ENCODE measurements at places on chromosomes 1 and 21.

GRCh38 chr1:19348441-19349198, 36.5 kb downstream of the SLC66A1 start:
- H3K27me3 ChIP-seq: no peaks in the 10 kb centered on the region
- 0 out of 2 replicates have a peak, but pooled peaks cover 3% of the 10 kb centered on the region for H3K36me3 ChIP-seq
- DNase-seq: no peak
- H3K4me1 ChIP-seq: peaks cover 8% of the 10 kb centered on the region

- no peak for DNase-seq
- peaks cover 14% of the 10 kb centered on the region for H3K4me1 ChIP-seq
- H3K27ac ChIP-seq: no peak overlapping the region
- no peaks in the 10 kb centered on the region for H3K36me3 ChIP-seq
- peaks cover 2% of the 10 kb centered on the region for H3K27me3 ChIP-seq
Measured at GRCh38 chr1:154862907-154863306, 7.2 kb downstream of the KCNN3 start.

- no peaks in the 10 kb centered on the region for H3K36me3 ChIP-seq
- DNase-seq: no peak
- no peaks in the 10 kb centered on the region for H3K27me3 ChIP-seq
Measured at GRCh38 chr1:4527819-4528218, 126.6 kb upstream of the AJAP1 start.

GRCh38 chr1:212651977-212652376, 43.4 kb downstream of the ATF3 start:
- H3K27me3 ChIP-seq: no peaks in the 10 kb centered on the region
- H3K36me3 ChIP-seq: no peaks in the 10 kb centered on the region
- DNase-seq: no peak
- H3K27ac ChIP-seq: no peak overlapping the region
- H3K4me3 ChIP-seq: no peak overlapping the region
- no peaks in the 10 kb centered on the region for H3K4me1 ChIP-seq

- no peaks in the 10 kb centered on the region for H3K27me3 ChIP-seq
- no peaks in the 10 kb centered on the region for H3K36me3 ChIP-seq
- H3K4me1 ChIP-seq: no peaks in the 10 kb centered on the region
- H3K4me3 ChIP-seq: no peak overlapping the region
Measured at GRCh38 chr1:118366286-118366685, 181.3 kb upstream of the SPAG17 start.

DNA sequence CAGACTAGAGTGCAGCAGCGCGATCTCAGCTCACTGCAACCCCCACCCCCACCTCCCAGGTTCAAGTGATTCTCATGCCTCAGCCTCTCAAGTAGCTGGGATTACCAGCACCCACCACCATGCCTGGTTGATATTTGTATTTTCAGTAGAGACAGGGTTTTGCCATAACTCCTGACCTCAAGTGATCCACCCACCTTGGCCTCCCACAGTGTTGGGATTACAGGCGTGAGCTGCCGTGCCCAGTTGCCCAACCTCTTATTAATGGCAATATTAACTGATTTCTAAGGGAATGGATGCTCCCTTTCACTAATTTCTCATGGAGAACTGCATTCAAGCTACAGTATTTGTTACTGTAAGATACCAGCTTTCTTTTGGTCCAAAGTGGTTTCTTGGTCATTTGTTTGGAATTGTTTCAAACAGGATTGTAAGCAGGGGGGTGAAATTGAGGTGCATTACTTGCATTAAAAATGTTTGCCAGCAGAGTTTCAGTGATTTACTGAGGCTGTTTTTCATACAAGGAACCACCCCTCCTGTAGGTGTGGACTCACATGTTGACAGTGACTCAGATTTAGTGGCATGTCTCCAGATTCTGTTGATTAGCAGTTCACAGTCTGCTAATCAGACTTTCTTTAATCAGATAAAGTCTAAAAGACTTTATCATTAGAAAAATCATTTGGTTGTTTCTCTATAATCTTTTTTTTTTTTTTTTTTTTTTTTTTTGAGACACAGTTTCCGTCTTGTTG, 3.9 kb upstream of the TGFBR3 start:
- H3K36me3 ChIP-seq: no peaks in the 10 kb centered on the region
- no peak overlapping the region for H3K4me3 ChIP-seq
- peaks cover 26% of the 10 kb centered on the region for H3K27me3 ChIP-seq
- no peak for DNase-seq
- H3K27ac ChIP-seq: no peak overlapping the region
- peaks cover under 1% of the 10 kb centered on the region for H3K4me1 ChIP-seq

GRCh38 chr1:210739627-210740026, 394.3 kb downstream of the KCNH1 start:
- H3K27ac ChIP-seq: no peak overlapping the region
- H3K4me1 ChIP-seq: no peaks in the 10 kb centered on the region
- no peak for DNase-seq
- H3K36me3 ChIP-seq: no peaks in the 10 kb centered on the region

DNA sequence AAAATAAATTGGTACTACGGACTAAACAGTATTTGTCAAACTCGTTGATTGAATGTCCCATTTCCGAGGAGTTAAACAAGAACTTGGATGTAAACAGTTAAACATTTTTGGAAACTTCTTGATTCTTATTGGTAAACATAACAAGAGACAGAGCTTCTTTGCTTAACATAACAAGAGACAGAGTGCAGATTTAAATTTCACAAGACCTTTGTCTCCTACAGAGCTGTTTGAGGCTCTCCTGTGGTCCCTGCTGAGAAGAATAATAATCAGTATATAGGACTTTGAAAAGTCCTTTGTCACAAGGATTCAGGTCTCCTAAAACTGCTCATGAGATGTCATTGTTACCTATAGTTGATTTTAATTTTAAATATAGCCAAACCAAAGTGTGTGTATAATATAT, 170.6 kb upstream of the C21orf91 start:
- no peak overlapping the region for H3K4me3 ChIP-seq
- DNase-seq: no peak
- no peaks in the 10 kb centered on the region for H3K27me3 ChIP-seq
- no peak overlapping the region for H3K27ac ChIP-seq
- H3K36me3 ChIP-seq: no peaks in the 10 kb centered on the region

DNA sequence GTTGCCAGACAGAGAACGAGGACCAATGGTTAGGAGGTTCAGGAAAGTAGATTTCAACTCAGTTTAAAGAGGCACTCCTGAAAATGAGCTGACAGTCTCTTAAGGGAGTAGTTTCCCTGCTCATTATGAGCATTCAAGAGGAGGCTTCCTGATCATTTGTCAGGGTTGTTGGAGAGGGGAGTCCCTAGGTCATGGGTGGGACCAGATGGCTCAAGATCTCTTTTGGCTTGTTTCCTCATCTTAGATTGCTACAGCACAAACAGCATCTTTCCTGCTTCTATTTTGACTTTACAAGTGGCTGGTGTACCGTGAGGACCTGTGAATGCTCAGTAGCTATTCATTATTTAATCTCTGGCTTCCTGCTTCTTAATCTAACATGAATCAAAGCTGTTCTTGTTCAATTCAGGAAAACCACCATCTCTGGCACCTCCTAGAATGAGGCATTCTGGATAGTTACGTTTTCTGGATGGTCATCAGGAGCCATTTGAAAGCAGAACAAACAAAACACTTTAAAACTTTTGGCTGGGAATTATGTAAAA, 47.6 kb downstream of the PEX14 start:
- no peaks in the 10 kb centered on the region for H3K36me3 ChIP-seq
- DNase-seq: no peak
- H3K27ac ChIP-seq: no peak overlapping the region
- H3K27me3 ChIP-seq: no peaks in the 10 kb centered on the region
- H3K4me3 ChIP-seq: no peak overlapping the region
- peaks cover 8% of the 10 kb centered on the region for H3K4me1 ChIP-seq

DNA sequence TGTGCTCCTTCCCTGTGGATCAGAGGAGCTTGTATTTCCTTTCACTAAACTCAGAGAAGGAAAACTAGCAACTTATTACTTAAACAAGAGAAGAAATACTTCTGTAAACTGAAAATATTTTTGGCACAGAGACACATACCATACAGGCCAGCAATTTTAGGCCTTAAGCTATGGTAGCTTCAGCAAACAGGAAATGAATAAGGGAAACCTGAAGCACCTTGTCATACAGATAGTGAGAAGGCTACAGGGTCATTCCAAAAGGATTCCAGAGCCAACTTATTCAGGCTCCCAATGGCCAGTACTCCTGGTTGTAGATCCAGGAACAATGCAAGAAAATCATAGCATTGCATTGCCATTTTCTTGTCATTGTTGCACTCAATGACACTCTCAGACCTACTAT, 9.1 kb upstream of the KYAT3 start:
- no peak for DNase-seq
- H3K27me3 ChIP-seq: no peaks in the 10 kb centered on the region
- no peak overlapping the region for H3K27ac ChIP-seq
- H3K4me1 ChIP-seq: no peaks in the 10 kb centered on the region
- H3K36me3 ChIP-seq: no peaks in the 10 kb centered on the region

DNA sequence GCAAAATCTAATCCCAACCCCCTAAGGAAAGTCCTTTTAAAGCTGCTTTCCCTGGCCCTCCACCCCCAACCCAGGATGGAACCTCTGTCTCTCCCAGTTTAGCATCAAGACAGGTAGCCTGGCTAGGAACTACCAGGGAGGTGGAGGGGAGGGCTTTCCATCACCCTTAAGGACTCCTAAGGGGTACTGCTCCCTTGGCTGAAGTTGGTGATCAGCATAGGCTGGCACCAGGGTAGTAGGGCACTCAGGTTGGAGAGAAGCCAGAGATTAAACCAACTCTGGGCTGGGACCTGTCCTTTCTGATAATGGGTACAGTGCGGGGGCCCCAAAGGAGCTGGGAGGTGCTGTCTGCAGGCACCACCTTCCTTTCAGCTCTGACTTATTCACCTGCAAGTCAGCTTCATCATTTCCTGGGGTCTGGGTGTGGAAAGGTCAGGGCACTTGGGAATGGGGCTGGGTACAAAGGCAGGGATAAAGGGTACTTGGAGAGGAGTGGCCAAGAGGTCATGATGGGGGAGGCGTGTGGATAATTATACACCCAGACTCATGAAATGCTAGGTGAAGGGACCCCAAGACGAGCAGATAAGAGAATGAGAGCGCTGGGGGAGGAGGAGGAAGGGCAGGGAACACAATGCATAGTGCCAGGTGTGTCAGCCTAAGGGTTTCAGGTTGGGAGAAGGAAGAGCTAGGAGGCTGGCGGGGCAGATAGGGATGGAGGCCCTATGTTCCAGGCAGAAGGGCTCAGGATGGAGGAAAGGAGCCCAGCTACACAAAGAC, 1.2 kb downstream of the ARHGEF2 start:
- H3K4me1 ChIP-seq: peaks cover 28% of the 10 kb centered on the region
- no peak for DNase-seq
- H3K27me3 ChIP-seq: no peaks in the 10 kb centered on the region
- no peak overlapping the region for H3K27ac ChIP-seq
- peak overlapping the region; percentile 84 for H3K4me3 ChIP-seq

DNA sequence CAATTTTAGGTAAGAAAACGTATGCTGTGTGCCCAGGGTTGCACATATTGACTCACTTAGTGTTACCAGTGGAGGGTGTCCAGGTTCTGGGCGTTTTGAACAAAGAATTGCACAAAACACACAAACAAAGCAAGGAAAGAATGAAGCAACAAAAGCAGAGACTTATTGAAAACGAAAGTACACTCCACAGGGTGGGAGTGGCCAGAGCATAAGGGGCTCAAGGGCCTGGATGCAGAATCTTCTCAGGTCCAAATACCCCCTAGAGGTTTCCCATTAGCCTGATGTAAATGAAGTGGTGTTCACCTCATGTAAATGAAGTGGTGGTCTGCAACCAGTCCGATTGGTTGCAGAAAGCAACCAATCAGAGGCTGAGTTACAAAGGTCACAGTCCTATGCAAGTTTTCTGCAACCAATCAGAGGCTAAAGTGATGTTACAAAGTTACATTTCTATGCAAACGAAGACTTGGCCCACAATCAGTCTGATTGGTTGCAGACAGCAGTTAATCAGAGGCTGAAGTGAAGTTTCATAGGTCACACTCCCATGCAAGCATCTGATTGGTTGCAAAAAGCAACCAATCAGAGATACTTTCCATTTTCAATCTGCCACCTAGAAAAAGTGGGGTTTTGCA, 228.3 kb downstream of the ST6GALNAC3 start:
- H3K27me3 ChIP-seq: no peaks in the 10 kb centered on the region
- DNase-seq: no peak
- no peak overlapping the region for H3K27ac ChIP-seq
- H3K4me3 ChIP-seq: no peak overlapping the region
- no peaks in the 10 kb centered on the region for H3K36me3 ChIP-seq

- no peaks in the 10 kb centered on the region for H3K27me3 ChIP-seq
- H3K4me3 ChIP-seq: no peak overlapping the region
- no peaks in the 10 kb centered on the region for H3K36me3 ChIP-seq
- peak; percentile 72 for DNase-seq
Measured at GRCh38 chr1:30847358-30847972, 61.1 kb downstream of the SDC3 start.

GRCh38 chr1:85290826-85291225, 14.4 kb upstream of the BCL10 start:
- DNase-seq: no peak
- H3K36me3 ChIP-seq: no peaks in the 10 kb centered on the region
- H3K27ac ChIP-seq: no peak overlapping the region

DNA sequence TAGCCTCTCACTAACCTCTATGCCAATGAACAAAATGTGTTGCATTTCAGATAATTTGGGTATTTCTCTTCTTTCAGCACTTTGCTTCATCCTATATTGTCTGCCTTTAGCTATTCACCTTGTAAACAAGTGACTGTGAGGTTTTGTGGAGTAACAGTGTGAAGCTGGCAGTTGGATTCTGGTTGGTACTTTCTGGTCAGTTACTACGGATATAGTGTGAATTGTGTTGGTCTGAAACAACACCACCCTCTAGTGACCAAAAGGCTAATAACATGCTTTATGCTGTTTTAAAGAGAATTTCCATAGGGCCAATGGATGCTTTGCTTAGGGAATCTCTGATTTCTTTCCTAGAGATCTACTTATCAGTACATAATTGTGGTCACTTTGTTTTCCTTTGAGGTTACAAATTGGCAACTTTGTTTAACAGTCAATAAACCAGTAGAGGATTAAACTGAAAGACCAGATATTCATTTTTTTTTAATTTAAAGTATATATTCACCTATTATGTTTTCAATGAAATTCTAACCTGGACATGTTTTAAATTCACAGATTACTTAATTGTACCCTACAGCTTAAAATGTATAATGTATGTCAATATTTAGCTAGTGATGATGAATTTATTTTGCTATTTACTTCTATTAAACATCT, 2.5 kb upstream of the PTGER3 start:
- H3K36me3 ChIP-seq: no peaks in the 10 kb centered on the region
- DNase-seq: no peak
- H3K4me3 ChIP-seq: no peak overlapping the region
- H3K4me1 ChIP-seq: peaks cover 7% of the 10 kb centered on the region

- H3K36me3 ChIP-seq: no peaks in the 10 kb centered on the region
- no peaks in the 10 kb centered on the region for H3K27me3 ChIP-seq
- no peak for DNase-seq
- no peaks in the 10 kb centered on the region for H3K4me1 ChIP-seq
- H3K27ac ChIP-seq: no peak overlapping the region
Measured at GRCh38 chr1:187451238-187451637, 622.5 kb downstream of the PLA2G4A start.

Data from H1 (cell line).